ENCODE measurements at places on chromosomes 13 and 19.

DNA sequence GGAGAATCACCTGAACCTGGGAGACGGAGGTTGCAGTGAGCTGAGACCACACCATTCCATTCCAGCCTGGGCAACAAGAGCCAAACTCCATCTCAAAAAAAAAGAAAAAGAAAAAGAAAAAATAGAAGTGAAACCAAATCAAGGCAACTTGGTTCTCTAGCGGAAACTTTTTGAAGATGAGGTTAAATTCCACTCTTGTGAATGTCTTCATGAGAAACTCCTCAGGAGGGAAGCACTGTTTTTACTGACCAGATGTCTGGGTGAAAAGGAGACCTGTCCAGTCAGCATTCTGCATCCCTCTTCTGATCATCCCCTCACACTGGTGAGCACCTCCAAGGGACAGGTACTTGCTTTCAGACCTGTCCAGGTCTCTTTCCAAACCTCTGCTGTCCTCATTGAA lies 15.8 kb downstream of the BRD4 start:
- H3K36me3 ChIP-seq, result no peaks in the 10 kb centered on the region
- peak overlapping the region; percentile 47 for H3K27ac ChIP-seq
- peak; percentile 68 for DNase-seq
- H3K4me1 ChIP-seq, result peaks cover 53% of the 10 kb centered on the region
- no peak overlapping the region for H3K4me3 ChIP-seq
- H3K27me3 ChIP-seq, result no peaks in the 10 kb centered on the region

DNA sequence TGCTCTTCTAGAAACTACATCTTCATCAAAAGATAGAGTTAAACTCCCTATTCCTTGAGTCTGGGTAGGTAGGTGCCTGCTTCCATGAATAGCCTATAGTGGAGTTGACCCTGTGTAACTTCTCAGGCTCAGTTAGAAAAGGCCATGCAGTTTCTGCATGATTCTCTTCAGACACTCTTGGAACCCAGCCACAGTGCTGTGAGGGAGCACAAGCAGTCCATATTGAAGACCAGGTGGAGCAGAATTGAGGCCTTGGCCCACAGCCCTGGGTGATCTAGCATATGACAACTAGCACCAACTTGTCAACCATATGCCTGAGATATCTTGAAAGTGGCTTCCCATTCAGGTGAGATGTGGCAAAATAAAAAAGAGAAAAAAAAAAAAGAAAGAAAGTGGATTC lies 10.3 kb upstream of the PAN3 start:
- H3K4me3 ChIP-seq, result no peak overlapping the region
- H3K27me3 ChIP-seq, result no peaks in the 10 kb centered on the region

DNA sequence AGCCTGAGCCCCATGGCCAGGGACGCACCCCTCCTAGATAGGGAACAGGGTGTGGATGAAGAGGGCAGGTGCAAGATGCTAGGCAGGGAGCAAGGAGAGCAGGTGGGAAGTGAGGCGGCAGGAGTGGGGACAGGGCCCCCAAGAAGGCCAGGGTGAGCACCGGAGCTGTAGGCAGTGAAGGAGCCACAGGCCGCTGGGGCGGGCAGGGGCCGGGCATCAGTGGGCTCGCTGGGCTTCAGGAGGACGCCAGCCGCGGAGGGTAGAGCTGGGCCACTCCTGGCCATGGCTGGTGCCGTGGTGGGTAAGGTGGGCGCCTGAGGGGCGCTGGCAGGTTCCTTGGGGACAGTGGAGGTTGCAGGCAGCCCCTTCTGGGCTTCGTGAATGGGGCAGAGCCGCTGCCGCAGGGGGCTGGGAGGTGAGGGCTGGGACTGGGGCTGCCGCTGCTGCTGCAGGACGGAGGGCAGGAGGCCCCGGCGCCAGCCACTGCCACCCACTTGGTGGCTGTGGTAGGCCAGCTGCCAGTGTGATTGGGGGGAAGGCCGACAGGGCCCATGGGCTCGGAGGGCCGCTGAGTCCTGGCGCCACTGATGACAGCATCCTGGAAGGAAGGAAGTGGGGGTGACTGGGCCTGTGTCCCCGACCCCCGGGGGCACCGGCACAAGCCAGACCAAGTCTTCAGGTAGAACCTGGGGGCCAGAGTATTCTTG lies 2.1 kb downstream of the NKPD1 start:
- H3K4me3 ChIP-seq, result no peak overlapping the region
- no peaks in the 10 kb centered on the region for H3K36me3 ChIP-seq
- peaks cover 9% of the 10 kb centered on the region for H3K4me1 ChIP-seq
- DNase-seq, result no peak
- H3K27ac ChIP-seq, result no peak overlapping the region
- peaks cover 2% of the 10 kb centered on the region for H3K27me3 ChIP-seq

DNA sequence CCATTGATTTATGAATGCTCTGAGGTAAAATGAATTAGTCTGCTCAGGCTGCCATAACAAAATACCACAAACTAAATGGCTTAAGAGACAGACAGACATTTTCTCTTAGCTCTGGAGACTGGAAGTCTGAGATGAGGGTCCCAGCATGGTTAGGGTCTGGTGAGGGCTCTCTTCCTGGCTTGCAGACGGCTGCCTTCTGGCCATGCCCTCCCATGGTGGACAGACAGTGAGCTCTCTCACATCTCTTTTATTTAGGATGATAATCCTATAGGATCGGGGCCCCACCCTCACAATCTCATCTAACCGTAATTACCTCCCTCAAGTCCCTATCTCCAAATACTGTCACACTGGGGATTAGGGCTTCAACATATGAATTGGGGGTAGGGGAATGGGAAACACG lies 47.1 kb downstream of the HSPH1 start:
- peaks cover 44% of the 10 kb centered on the region for H3K27me3 ChIP-seq
- no peak overlapping the region for H3K27ac ChIP-seq
- H3K36me3 ChIP-seq, result no peaks in the 10 kb centered on the region
- DNase-seq, result no peak
- H3K4me3 ChIP-seq, result no peak overlapping the region

GRCh38 chr19:39924952-39925351 lies 9.5 kb downstream of the FCGBP start:
- H3K36me3 ChIP-seq, result no peaks in the 10 kb centered on the region
- no peak overlapping the region for H3K27ac ChIP-seq
- no peak for DNase-seq
- H3K4me3 ChIP-seq, result no peak overlapping the region

DNA sequence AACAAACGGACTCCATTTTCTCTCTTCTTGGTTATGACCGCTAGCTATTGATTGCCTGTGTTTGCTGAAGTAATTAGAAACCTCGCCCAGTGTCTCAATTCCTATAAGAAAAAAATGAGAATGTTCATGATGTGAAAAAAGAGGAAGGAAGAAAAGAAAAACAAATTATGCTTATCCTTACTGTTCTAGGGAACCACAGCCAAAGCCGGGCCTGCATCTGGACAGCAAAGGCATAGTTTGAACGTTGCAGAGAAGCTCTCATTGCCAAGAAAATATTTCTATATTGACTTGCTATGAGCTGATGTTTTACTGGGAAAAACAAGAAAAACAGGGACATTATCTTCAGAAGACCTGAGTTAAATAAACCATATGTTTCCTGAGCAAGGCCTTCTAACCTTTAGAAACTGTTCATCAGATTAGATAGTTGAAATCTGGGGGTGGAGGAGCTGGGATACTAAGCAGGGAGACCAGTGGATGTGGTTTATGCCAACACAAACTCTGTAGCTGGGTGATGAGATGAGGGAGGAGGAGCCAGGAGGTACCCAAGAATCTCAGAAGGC lies 55.0 kb downstream of the EFNB2 start:
- no peak overlapping the region for H3K27ac ChIP-seq
- DNase-seq, result no peak
- H3K36me3 ChIP-seq, result no peaks in the 10 kb centered on the region

- no peaks in the 10 kb centered on the region for H3K27me3 ChIP-seq
- H3K27ac ChIP-seq, result no peak overlapping the region
- peaks cover 3% of the 10 kb centered on the region for H3K4me1 ChIP-seq
These were observed 5.8 kb upstream of the FCGRT start for GRCh38 chr19:49506575-49507105.

DNA sequence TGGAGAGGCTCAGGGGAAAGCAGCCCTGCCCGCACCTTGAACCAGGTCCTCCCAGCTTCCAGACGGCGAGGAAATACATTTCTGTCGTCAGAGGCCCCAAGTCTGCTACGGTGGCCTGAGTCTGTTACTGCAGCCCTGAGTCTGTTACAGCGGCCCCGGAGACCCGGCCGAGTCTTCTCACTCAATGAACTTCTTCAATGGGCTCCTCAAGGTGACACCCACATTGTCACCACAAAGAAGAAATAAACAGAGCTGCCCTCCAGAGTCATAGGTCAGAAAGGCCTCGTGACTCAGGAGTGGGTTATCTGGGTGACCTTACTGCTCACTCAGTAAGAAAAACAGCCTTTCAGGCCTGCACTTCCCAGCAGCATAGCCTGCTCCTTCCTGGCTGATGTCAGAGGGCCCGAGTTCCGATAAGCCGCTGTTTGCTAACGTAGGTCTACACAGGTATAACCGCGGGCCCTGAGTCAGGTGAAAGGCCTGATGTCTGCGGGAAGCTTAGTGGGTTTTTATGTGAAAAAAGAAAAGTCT lies 66.9 kb upstream of the TM9SF2 start:
- peaks cover 9% of the 10 kb centered on the region for H3K27me3 ChIP-seq
- peaks cover 13% of the 10 kb centered on the region for H3K4me1 ChIP-seq
- H3K36me3 ChIP-seq, result no peaks in the 10 kb centered on the region
- no peak overlapping the region for H3K4me3 ChIP-seq

DNA sequence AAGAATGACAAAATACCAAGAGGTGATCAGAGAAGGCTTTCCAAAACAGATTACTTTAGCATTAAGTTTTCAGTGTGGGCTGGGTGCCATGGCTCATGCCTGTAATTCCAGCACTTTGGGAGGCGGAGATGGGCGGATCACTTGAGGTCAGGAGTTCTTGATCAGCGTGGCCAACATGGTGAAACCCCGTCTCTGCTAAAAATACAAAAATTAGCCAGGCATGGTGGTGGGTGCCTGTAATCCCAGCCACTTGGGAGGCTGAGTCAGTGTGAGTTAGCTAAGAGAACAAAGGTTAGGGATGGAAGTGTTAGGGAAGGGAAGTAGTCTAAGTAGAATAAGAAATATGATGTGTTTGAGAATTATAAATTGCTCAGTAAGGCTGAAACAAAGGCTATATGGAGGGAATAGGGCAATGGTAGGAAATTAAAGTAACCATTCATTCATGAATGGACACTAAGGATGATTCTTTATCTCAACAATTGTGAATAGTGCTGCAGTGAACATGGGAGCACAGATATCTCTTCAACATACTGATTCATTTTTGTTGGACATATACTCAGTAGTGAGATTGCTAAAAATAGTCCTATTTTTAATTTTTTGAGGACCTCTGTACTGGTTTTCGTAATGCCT lies 3.9 kb upstream of the RCBTB2 start:
- no peak overlapping the region for H3K27ac ChIP-seq
- peaks cover 4% of the 10 kb centered on the region for H3K4me1 ChIP-seq
- DNase-seq, result no peak
- H3K27me3 ChIP-seq, result no peaks in the 10 kb centered on the region

DNA sequence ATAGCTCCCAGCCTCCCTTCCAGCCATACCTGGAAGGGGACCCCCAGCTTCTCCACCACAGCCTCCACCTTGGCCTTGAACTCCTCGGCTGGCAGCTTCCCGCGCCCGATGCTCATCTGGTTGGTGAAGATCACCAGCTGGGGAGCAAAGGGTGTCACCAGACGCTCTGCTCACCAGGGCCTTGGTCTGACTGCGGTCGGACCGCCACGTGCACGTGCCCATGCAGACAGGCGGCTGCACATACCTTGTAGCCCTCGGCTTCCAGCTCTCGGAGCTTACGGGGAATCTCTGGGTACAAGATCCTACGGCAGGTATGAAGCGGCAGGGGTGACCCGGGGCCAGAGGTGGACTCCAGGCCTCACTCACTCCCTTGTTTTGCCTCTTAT lies 3.4 kb downstream of the PNKP start:
- H3K4me1 ChIP-seq, result peaks cover 44% of the 10 kb centered on the region
- DNase-seq, result no peak
- H3K4me3 ChIP-seq, result no peak overlapping the region
- H3K27me3 ChIP-seq, result no peaks in the 10 kb centered on the region
- H3K36me3 ChIP-seq, result peaks cover 16% of the 10 kb centered on the region

- no peaks in the 10 kb centered on the region for H3K4me1 ChIP-seq
- peak; percentile 3 for DNase-seq
- no peaks in the 10 kb centered on the region for H3K27me3 ChIP-seq
- H3K4me3 ChIP-seq, result no peak overlapping the region
- H3K27ac ChIP-seq, result no peak overlapping the region
These were observed 434.0 kb downstream of the KLF5 start for GRCh38 chr13:73492811-73493210.

Data from astrocyte (in vitro differentiated cells and primary cell).